ENCODE measurements at places on chromosomes 4 and X. TPM values are rescaled to one million over a fixed set of nuclear protein-coding genes. Genes with fewer than 3 reads are reported as not detected.

GRCh38 chr4:173037242-173037641 is 131.4 kb upstream of the GALNT7 start:
- no peak for DNase-seq

DNA sequence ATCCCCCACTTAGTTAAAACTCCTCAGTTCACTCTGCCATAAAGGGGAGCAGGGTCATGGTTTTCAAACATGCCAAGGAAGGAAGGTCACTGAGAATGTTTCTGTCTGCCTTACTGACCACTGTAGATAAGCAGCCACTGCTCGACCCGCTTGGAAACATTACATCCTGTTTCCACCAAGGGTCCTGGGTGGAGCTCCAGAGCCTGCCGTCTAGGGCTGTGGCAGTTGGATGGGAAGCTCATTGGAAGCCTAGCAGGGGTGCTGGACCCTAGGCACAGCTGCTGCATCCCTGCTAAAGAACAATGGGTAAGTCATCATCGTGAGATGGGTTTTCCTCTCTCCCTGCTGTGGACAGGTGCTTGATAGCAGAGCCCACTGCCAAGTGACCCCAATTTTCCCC is 76.0 kb upstream of the SRD5A3 start:
- no peak for DNase-seq

DNA sequence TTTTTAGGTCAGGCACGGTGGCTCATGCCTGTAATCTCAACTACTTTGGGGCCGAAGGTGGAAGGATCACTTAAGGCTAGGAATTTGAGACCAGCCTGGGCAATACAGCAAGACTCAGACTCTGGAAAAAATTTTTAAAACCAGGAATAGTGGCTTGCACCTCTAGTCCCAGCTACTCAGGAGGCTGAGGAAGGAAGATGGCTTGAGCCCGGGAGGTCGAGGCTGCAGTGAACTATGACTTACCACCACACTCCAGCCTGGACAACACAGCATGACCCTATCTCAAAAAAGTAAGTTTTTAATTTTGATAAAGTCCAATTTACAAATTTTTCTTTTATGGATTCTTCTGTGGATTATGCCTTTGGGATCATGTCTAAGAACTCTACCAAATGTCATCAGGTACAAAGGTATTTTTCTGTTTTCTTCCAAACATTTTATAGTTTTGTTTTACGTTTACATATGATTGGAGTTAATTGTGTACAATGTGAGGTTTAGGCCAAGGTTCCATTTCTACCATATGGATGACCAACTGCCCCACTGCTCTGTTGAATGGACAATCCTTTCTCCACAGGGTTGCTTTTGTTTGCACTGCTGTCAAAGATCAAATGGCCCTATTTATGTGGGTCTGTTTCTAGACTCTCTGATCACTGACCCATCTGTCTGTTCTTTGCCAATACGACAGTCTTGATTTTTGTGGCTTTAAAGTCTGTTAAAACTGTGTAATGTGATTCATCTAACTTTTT is 48.2 kb downstream of the CPLX1 start:
- no peak for DNase-seq

GRCh38 chr4:145290955-145291354 is 110.6 kb upstream of the OTUD4 start:
- no peak for DNase-seq

DNA sequence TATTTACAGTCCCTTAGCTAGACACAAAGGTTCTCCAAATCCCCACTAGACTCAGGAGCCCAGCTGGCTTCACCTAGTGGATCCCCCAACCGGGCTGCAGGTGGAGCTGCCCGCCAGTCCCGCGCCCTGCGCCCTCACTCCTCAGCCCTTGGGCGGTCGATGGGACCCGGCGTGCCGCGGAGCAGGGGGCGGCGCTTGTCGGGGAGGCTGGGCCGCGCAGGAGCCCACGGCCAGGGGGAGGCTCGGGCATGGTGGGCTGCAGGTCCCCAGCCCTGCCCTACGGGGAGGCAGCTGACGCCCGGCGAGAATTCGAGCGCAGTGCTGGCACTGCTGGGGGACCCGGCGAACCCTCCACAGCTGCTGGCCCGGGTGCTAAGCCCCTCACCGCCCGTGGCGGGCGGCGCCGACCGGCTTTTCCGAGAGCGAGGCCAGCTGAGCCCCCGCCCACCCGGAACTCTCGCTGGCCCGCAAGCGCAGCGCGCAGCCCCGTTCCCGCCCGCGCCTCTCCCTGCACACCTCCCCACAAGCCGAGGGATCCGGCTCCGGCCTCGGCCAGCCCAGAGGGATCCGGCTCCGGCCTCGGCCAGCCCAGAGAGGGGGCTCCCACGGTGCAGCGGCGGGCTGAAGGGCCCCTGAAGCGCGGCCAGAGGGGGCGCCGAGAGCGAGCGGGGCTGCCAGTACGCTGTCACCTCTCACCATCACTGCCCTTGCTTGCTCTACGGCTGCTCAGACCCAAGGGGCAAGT is 39.4 kb downstream of the WFS1 start:
- no peak for DNase-seq

GRCh38 chrX:2793752-2794151 is 35.0 kb upstream of the GYG2 start:
- no peak for DNase-seq

DNA sequence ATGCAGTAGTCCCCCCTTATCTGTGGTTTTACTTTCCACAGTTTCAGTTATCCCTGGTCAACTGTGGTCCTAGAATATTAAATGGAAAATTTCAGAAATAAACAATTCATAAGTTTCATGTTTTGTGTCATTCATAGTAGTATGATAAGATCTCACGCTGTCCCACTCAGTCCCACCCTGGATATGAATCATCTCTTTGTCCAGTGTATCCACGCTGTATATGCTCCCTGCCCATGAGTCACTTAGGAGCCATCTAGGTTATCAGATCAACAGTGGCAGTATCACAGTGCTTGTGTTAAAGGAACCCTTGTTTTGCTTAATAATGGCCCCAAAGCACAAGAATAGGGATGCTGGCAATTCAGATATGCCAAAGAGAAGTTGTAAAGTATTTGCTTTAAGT is 16.2 kb upstream of the SYTL4 start:
- no peak for DNase-seq

DNA sequence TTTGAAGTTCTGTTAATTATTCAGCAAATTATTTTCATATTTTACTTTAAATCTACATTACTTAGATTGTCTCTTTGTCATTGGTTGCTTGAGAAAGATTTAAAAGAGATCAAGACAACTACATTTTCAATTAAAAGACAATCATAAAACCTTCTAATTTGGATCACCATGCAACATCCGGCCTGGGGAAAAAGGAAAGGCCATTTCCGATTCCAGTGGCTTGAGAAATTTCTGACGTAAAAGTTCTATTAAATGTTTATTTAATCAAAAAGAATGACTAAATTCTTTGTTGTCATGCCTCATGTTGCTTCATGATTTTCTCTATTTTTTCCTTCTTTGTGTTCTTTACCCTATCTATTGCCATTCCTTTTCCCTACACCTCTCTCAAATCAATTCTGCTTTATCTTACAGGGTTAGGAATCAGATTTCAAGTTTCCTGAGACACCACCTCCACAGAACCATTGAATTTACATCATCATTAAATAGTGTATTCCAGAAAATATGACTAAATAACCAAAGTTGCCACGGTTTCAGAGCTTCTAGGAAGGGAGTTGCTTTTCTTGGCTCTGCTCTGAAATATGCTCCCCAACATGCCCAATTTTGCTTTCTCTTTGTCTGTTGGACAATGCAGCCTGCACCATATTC is 124.6 kb upstream of the ACSL4 start:
- no peak for DNase-seq

GRCh38 chrX:76453737-76454406 is 26.4 kb downstream of the MAGEE1 start:
- DNase-seq = no peak

GRCh38 chrX:70398899-70399298 is 24.2 kb upstream of the GDPD2 start:
- no peak for DNase-seq

The CDS1 gene
- total RNA-seq = not detected

The SASH3 gene
- total RNA-seq = 115 TPM

The FGFBP2 gene
- total RNA-seq = 2.0 TPM

Measured in activated CD4-positive, alpha-beta T cell treated with anti-CD3 and anti-CD28 coated beads, Interleukin-2, amount 10 ng/mL, durations not matched to agents 24 days and 14 days (primary cell).